Psoas muscle (tissue), 8 donors: ENCODE measurements at places on chromosomes 6 and 20. TPM values are rescaled to one million over a fixed set of nuclear protein-coding genes. Genes with fewer than 3 reads are reported as not detected.
A peak's percentile ranks its signal among the peaks of the same experiment; 100 is the strongest.

DNA sequence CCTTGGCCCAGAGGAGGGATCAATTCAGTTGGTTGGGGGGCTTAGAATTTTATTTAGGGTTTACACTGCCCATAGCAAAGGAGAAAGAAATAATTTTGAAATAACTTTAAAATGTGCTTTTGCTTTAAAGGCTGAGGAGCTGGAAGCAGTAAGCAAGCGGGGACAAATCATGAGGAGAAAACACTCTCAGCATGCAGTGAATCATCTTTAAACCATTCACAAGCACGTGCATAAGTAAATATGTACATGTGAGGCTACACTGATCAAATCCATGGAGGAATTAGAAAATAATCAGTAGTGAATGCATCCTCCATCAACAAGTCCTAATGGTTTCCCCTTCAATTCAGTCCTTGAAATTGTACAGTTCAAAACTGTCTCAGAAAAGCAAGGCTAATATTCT lies 181.0 kb downstream of the MTFR2 start:
- no peak for DNase-seq

GRCh38 chr6:140385679-140386078 lies 1011.2 kb upstream of the CITED2 start:
- DNase-seq: no peak

GRCh38 chr20:57473246-57474048 lies 51.5 kb downstream of the CTCFL start:
- DNase-seq: no peak

DNA sequence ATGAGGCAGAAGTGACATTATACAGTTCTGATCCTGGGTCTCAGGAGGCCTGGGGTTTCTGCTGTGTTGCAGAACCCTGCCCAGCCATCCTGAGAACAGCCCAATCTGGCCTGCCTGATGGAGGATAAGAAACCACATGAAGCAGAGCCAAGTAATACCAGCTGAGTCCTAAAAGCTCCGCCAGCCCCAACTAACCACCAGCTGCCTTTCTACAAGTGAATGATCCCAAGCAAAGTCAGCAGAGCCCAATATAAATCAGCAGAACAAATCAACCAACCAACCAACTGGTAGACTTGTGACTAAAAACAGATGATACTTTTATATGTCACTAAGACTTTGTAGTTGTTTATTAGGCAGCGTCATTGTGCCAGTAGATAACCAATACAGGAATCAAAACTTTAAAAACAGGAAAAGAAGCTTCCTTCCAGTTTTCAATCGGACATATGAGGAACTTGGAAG lies 52.1 kb downstream of the SNX5 start:
- DNase-seq: no peak

GRCh38 chr6:170555305-170555704 lies 1.1 kb downstream of the TBP start:
- no peak for DNase-seq

DNA sequence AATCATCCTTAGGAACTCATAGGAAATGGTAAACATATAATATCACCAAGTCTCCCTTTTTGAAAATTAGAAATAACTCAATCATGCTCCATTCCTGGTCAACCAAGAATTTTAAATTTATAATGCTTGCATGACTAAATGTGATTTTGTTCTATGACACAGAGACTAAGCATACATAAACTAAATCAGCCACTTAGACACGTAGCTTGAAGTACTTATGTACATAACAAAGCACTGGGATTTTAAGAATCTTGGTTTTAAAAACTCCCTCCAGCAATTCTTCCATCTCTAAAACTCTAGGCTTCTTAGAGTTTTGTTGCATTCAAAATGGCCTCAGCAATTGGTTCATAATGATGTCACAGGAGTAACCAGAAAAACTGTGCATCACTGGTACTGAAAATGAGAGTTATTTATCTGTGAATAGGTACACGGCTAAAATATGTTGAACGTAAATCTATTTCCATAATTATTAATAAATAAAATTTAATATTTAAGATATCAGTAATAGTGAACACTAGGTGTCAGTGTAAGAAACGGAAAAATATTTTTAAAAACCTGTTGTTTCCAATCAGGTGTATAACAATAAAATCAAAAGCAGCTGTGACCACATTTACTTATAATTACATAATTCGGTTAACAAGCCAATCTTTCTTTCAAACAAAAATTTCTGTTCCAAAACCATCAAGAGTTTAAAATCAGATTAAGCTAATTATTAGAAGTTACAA lies 241.6 kb upstream of the RUNX2 start:
- DNase-seq: no peak

- DNase-seq: no peak
These were observed 281.5 kb downstream of the TSHZ2 start for GRCh38 chr20:53253668-53254067.

DNA sequence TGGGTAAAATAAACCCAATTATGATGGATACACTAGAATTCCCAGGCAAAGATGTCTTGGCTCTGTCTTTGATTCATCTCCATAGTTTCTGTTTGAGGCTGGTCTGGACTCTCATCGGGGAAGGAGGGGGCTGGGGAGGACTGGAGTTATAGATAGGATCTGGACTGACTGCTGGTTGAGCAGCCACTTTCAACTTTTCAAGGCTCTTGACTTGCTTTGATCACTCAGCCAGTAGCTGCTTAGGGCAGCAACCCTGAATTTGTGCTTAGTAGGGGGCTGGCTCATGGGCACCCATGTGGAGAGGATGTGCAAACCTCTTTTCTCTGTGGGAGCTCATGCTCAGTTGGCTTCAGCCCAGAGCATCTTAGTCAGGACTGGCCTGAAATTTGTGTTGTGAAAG lies 114.0 kb upstream of the NEDD9 start:
- no peak for DNase-seq

GRCh38 chr6:6943421-6943820 lies 164.3 kb upstream of the RREB1 start:
- no peak for DNase-seq

DNA sequence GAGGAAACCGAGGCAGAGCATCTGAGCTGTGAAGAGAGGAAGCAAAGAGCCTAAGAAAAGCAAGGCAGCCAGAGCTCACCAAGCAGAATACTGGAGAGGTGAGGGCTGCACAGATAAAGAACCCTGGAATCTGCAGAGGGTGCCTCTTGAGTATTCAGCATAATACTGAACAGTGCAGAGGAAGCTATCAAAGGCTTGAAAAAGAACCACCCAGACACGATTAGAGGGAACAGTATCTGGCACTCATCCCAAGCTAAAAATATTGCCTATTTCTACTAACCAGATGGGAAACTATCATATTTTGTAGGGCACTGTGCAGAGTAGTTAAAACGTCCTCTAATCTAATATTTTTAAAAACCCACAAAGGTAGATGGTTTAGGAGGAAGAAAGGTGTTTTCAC lies 41.8 kb upstream of the OPRM1 start:
- no peak for DNase-seq

DNA sequence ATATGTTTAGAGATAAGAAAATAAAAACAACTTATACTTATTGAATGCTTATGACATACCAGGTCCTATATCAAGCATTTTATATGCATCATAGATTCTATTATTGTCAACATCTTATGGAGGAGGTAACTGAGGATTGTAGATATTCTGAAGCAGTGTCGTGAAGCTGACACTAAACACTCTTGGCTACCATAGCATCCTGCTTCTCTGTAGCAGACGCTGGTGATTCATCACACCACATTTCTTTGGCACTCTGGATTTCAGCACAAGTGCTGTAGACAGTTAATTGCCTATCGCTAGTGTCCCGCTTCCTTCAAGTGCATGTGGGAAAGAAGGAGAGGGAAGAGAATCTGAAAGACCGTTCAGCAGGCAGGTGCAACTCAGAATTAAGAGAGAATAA lies 317.1 kb downstream of the PLCB1 start:
- DNase-seq: no peak

- no peak for DNase-seq
These were observed 837 bp upstream of the OSER1 start for GRCh38 chr20:44211177-44212039.

DNA sequence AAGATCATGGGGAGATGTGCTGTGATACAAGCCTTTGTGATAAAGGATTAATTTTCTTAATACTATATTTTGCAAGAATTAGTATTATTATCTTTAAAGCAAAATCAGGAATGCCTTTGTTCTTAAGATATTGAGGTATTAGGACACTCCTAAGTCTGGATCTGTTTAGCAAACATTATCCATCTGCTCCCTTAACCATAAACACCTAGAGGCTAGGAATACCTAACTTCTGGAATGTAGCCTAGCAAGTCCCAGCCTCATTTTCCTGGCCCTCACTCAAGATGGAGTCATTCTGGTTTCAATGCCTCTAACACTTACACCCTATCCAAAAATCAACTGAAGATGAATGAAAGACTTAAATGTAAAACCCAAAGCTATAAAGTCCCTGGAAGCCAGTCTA lies 106.3 kb upstream of the GJE1 start:
- no peak for DNase-seq

DNA sequence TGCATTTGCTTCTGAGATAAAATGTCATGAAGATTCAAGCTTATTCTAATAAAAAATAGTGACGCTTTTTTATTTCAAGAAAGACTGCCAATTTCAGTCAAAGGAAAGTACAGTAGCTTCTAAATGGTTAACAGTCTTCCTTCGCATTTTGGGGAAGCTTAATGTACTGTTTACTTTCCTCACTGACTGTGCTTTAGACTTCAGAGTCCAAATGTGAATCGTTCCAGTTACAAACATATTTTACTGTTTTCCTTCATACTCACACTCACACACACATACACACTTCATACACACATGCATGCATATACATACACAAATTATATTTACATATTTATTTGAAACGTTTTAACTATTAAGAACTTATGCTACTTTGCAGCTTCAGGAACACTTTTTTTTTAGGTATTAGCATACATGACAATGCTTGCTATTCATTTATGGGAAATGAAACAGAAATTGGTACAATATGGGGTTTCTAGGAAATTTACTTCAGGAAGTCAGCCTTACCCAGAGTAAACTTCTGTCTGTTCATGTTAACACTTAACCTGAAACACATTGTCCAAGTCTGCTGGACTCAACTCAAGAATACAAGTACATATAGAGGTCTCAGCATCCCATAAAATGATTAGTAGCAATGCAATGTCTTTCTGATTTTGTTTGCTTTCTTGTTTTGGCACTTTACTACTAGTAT lies 145.4 kb downstream of the RPS12 start:
- no peak for DNase-seq

GRCh38 chr20:47448429-47448828 lies 53.3 kb upstream of the NCOA3 start:
- no peak for DNase-seq

DNA sequence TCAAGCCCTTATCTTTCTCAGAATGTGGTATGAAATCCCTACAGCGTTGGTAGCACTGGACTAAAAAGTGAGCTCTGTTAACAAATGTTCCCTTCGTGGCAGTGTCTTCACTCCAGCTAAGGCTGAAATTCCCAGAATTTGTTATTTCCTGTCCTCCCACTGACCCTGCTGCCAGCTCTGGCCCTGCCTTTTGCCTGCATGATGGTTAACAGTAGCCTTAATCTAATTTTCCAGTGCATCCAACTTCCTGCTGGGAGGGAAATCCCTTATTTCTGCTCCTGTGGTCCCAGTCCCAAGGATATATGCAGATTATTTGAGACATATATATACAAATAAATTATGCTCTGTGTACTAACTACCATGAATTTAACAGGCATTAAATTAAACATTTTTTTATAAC lies 157.2 kb upstream of the CARMIL1 start:
- DNase-seq: peak; percentile 59

DNA sequence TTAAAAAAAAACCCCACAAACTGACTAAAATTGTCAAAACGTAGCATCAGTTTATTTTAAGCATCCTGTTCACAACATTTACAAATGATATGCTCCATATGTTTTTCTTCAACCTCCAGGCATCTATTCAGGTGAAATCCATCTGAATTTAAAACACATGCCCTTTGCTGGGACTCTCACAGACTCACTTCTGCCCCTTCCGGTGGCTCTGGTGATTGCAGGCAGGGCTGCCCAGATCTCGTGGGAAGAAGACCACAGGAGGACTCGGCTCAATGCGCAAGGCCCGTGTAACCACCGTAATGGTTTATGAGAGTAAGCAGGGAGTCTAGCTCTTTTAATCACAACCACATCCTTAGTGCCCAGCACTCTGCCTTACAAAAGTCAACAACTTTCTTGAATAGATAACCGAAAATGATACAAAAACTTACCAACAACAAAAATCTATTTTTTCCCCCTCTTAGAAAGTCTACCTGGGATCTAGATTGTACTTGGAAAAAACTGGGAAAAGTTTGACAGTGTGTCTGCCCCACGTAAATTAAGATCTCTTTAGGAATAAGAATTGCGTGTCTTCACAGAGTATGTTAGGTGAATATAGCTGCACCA lies 139.1 kb downstream of the KIF16B start:
- peak; percentile 24 for DNase-seq

DNA sequence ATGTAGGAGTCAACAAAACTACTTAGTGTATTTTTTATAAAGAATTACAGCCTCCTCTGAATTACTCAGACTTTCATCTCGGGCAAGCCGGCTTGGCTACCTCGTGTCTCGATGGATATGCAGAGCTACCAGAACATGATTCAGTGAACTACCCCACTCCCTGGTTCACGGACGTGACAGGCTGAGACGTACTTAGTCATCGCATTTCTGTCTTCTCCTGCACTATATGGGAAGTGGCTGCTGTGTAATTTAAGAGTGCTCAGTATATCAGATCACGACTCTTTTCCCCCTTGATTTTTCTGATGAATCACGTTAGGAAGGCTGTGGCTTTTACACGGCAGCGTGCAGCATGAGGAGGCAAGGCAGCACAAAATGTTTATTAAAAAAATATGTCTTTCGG lies 302.7 kb upstream of the ZFP64 start:
- peak; percentile 37 for DNase-seq

CCDC28A gene
- total RNA-seq: 5.3 TPM

MAD2L1BP gene
- 22.9 TPM for total RNA-seq

SAMD5 gene
- 0.20 TPM for total RNA-seq

SLC22A16 gene
- total RNA-seq: not detected

DEK gene
- 68.7 TPM for total RNA-seq

NDUFAF5 gene
- 49.4 TPM for total RNA-seq

DPPA5 gene
- total RNA-seq: not detected

MROH8 gene
- 4.3 TPM for total RNA-seq

MACROD2 gene
- 2.5 TPM for total RNA-seq

GRM1 gene
- not detected for total RNA-seq

LY6G5B gene
- 8.4 TPM for total RNA-seq

PREX1 gene
- 7.2 TPM for total RNA-seq

ACSS1 gene
- total RNA-seq: 53.3 TPM
